ENCODE measurements at places on chromosomes 2 and 18.
A peak's percentile ranks its signal among the peaks of the same experiment; 100 is the strongest.

DNA sequence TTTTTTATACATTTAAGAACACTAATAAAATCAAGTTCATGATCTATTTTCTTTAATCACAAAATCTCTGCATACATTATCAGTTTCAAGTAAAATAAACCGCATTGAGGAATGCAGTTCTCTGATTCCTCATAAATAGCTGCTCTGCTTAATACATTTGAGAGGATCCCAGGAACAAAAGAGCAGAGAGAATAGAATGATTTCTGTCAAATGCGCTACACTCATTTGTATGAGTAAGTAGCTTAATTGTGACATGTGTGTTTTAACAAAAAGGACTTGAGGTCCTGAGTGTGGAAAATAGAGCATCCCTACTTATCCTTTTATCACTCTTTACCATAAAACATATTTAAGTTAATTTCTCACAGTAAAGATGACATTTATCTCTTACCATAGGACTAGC, 134.0 kb downstream of the PID1 start:
- DNase-seq, result no peak

DNA sequence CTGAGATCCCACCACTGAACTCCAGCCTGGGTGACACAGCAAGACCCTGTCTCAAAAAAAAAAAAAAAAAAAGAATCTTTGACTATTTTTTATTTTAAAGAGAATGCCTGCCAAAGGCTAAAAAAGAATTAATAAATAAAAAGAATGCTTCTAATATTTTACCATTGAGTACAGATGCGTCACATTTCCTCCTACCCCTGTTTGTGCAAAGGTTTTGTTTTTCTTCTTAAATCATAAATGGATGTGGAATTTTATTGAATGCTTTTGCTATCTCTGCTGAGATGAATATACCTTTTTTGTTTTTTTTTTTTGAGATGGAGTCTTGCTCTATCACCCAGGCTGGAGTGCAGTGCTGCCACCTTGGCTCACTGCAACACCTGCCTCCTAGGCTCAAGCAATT, 22.8 kb downstream of the CYBRD1 start:
- no peak for DNase-seq

DNA sequence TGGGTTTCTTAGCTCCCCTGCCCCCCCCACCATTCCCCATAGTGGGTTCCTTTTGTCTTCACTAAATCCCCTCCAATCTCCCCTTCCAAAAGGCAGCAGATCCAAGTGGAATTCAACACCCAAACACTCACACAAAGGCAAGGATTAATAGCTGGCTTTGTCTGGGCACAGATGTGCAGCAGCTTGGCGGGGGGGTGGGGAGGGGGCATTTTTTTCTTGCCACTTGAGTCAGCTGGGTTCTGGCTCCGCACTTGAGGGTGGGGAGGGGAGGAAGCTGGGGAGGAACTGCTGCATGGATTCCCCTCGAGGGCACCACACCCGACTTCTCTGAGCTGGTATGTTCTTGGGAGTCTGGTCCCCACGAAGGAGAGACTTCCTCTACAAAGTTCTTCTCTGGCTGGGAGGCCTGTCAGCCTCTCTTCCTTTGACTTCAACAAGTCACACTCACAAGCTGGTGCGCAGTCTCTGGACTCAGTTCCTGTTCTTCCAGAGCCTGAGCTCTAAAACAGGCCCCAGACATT, 36.0 kb downstream of the SERTAD2 start:
- no peak for DNase-seq

GRCh38 chr18:58148954-58149471, 105.0 kb downstream of the NEDD4L start:
- no peak for DNase-seq

DNA sequence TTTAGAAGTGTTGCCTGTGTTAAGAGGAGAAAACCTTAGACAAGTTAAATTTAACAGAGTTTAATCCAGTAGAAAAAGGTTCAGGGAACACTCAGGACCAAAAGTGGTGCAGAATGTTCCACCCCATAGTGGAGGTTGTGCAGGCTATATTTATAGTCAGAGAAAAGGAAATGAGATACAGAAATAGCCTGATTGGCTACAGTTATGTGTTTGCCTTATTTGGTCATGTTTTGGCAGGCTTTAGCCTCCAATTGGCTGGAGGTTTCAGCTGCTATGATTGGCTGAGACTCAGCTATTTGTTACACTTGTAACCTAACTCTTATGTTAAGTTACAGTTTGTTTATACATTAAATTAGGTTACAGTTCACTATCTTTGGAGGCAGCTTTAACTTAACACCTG, 4.2 kb downstream of the STAMBP start:
- no peak for DNase-seq

DNA sequence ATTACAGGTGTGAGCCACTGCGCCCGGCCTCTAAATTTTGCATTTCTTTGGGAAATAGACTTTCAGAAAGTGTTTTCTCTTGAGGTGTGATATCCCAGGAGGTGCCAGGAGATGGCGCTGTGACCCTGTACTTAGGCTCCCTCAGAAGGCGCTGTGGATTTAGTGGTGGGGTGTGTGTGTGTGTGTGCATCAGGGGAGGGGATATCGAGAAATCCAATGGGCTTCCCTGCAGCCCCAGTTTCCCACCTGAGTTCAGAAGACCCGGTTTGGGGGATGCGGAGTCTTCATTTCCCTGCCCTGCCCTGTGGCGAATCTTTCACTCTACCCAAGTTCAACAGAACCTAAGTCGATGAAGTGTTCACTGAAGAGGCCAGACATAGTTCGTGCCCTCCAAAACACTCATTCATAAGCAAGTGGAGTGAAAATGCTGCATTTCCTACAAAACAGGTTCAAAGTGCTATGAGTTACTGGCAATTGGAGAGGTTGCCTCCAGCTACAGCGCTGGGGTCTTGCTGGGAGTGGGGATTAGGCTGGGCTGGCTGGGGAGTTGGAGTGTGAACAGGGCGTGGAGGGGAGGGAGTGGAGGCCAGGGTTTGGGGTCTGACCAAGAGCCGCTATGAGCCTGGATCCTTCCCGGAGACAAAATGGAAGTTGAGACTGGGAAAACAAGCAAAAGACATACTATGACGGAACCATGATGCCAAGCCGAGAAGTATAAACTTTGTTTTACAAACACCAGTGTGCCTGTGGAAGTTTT, 6.5 kb upstream of the WNT6 start:
- DNase-seq, result peak; percentile 35

GRCh38 chr18:56267334-56267733, 371.1 kb downstream of the TXNL1 start:
- no peak for DNase-seq

DNA sequence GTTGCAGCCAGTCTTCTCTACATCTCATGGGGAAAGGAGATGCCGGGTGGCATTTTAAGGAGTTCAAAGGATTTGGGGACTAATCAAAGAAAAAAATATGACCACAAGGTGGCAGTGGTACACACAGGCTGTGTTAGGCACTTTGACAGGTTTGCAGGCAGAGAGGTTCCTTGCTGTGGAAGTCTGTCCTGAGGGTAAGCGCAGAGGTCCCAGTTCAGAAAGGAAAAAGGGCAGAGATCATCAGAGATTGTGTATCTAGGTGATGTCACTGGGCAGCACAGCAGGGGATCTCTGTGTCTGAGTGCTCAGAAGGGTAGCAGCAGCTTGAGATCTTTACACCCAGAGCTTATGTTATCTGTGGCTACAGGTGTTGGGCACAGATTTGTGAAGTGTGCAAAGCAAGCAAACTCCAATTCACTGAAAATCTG, 231.4 kb downstream of the LRRTM1 start:
- DNase-seq, result no peak

GRCh38 chr2:144402251-144402650, 117.7 kb downstream of the ZEB2 start:
- DNase-seq, result no peak

DNA sequence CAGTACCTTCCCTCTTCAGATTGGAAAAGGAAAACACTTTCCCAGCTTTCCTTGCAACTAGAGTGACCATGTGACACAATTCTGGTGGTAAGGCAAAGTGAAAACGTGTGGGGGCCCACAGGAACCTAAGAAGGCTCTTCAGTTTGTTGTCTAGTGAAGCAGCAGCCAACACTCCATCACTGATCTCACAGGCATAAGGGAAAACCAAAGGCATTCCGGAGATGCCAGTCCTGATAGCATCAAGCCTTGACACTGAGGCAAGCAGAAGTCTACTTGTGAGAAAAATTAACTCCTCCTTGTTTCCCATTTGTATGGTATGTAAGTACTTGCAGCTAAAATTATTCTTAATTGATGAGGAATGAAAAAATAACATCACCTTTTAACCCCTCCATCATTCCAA, 88.3 kb downstream of the ETAA1 start:
- DNase-seq, result no peak

DNA sequence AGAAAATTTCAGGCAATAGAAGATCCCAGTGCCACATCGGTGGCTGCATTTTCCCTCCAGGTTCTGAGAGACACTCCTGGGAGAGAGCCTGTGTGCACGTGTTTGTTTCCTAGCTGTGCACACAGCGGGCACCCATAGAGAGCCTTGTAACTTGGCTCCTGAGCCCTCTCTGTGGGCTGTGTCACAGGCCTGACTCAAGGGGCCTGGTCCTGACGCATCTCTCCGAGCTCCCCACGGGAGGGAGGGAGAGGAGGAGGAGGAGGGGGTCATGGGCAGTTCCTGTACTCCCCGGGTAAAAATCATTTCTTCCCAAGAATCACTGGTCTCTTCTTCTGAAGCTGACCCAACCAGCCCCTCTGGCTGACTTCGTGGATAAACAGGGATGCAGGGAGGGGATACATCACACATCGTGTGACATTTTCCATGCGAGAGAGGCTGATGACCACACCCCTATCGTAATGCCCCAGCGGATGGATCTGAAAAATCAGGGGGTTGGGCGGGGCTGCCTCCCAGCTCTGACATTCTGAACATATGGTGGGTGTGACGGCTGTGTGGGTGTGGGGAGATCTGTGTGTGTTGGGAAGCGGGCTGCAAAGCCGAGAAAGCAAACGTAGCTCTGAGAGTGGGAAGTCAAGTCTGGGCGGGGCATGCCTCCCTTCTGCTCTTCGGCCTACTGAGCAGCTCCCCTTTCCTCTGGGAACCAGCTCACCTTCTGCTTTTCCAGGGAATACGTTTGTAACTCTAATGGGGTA, 308.3 kb upstream of the HS6ST1 start:
- no peak for DNase-seq

DNA sequence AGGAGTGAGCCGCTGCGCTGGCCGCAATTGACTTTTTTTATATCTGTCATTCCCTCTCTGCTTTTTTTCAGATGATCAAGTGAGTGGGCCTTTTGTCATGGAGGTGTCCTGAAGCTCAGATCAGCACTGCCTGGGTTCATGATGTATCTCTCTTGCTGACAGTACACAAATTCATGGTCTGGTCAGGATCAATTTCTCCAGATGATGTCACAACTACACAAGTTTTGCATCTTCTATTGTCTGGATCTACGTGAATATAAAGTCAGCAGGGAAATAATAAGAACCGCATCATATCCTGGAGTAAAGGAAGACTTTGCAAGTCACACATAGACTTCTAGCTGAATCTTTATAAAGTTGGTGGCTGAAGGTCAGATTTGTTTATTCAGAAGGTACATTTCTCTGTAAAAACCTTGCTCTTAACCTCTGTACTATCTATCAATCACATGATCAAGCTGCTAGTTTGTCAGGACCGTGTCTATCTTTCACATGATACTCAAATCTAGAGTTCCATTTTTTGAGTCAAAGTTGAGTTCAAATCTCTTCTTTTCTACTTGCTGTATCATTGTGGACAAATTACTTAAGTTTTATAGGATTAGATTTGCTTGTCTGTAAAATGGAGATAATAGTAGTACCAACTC, 13.1 kb upstream of the CD28 start:
- no peak for DNase-seq

GRCh38 chr2:71934320-71934593, 213.4 kb downstream of the CYP26B1 start:
- DNase-seq, result no peak

- peak; percentile 91 for DNase-seq
These were observed 17.2 kb upstream of the C2orf74 start for GRCh38 chr2:61144697-61145268.

GRCh38 chr18:59623456-59624368, 73.5 kb downstream of the CCBE1 start:
- no peak for DNase-seq

Data from stimulated activated CD8-positive, alpha-beta memory T cell treated with anti-CD3 and anti-CD28 coated beads, Interleukin-2, amount 100 ng/mL, for 1 hour (primary cell).